ENCODE measurements at places on chromosomes 6 and 20. TPM values are rescaled to one million over a fixed set of nuclear protein-coding genes. Genes with fewer than 3 reads are reported as not detected.

DNA sequence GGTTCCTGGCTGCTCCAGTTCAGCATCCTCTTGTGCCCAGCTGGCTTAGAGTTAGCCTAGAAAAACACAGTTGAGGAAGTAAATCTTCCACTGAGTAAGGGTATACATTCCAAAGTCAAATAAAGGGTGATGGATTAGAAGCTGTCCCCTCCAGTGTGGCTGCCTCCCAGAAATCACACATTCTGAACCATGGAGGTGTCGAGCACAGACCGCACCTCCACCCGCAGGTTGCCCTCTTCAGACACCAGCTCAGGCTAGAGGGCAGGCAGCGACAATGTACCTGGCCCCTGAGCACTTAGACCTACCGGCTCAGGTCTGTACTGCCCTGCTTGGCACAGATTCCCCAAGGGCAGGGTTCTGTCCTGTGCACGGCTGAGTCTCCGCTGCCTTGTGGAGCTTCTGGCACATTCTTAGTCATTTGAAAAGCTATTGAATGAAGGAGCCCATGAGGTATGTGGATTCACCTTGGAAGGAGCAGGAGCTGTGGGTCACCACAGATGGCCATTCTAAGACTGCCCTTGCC is 118.1 kb downstream of the FAM120B start:
- H3K27ac ChIP-seq: no peak overlapping the region
- peaks cover 3% of the 10 kb centered on the region for H3K27me3 ChIP-seq
- no peak for DNase-seq
- no peaks in the 10 kb centered on the region for H3K36me3 ChIP-seq
- H3K4me3 ChIP-seq: no peak overlapping the region
- no peaks in the 10 kb centered on the region for H3K4me1 ChIP-seq

GRCh38 chr20:10469056-10469455 is 34.0 kb downstream of the SLX4IP start:
- no peaks in the 10 kb centered on the region for H3K4me1 ChIP-seq
- no peak overlapping the region for H3K4me3 ChIP-seq
- H3K27me3 ChIP-seq: no peaks in the 10 kb centered on the region
- no peak overlapping the region for H3K27ac ChIP-seq
- H3K36me3 ChIP-seq: peaks cover 3% of the 10 kb centered on the region
- no peak for DNase-seq

- H3K36me3 ChIP-seq: no peaks in the 10 kb centered on the region
- peaks cover 18% of the 10 kb centered on the region for H3K4me1 ChIP-seq
- DNase-seq: peak; percentile 61
- peak overlapping the region; percentile 33 for H3K4me3 ChIP-seq
Observed at GRCh38 chr20:11891776-11892545, 25.7 kb upstream of the BTBD3 start.

DNA sequence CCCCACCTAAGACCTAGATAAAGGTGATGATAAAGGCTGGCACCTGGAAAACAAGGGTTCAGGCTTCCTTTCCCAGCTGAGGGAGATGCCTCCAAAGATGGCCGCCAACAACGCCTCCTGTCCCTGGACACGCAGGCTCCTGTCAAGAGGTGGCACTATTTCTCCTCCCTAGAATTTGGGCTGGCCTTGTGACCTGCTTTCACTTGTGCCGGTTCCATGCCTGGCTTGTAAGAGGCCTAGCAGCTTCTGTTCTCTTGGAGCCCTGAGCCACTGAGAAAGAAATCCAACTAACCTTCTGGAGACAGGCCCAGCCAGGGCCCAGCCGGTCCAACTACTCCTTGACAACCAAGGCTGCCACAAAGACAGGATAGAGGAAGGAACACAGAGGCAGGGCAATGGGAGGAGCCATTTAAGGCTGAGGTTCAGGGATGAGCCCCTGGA is 60.2 kb upstream of the RALY start:
- H3K4me1 ChIP-seq: no peaks in the 10 kb centered on the region
- H3K27ac ChIP-seq: no peak overlapping the region
- H3K27me3 ChIP-seq: no peaks in the 10 kb centered on the region
- peak; percentile 47 for DNase-seq
- no peak overlapping the region for H3K4me3 ChIP-seq

DNA sequence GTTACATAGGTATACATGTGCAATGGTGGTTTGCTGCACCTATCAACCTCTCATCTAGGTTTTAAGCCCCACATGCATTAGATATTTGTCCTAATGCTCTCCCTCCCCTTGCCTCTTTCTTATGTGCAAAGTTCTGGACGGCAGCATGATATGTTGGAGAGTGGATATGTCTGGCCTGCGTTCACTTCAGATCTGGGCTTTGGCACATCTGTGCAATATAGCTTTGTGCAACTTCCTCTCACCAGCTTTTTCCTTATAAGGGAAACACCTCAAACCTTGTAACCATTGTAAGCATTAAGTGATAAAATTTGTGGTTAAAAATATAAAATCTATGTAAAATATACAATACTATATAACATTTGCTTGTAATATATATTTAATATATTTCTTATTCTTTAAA is 288.0 kb downstream of the PHACTR1 start:
- no peaks in the 10 kb centered on the region for H3K27me3 ChIP-seq
- no peak overlapping the region for H3K27ac ChIP-seq
- no peak overlapping the region for H3K4me3 ChIP-seq
- DNase-seq: no peak
- no peaks in the 10 kb centered on the region for H3K4me1 ChIP-seq

GRCh38 chr6:17910189-17910588 is 77.2 kb downstream of the KIF13A start:
- H3K27ac ChIP-seq: no peak overlapping the region
- no peaks in the 10 kb centered on the region for H3K36me3 ChIP-seq

DNA sequence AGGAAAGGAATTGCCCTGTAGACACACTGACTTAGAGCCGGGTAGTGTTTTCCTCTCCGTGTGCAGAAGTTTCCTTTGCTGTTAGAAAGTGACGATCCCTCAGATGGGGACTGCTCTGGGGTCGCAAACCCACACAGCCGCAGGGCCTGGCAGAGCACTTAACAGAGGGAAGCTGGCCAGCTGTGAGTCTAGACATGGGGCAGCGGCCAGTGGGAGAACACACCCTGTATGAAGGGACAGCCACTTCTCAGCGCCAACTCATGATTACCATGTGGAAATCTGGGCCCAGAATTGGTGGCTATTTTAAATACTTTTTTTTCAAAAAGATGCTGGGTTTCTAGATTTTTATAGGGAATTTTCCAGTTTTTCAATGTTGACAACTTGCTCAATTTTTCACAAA is 39.4 kb downstream of the SLC9A8 start:
- DNase-seq: no peak
- H3K4me1 ChIP-seq: no peaks in the 10 kb centered on the region
- no peak overlapping the region for H3K27ac ChIP-seq
- no peaks in the 10 kb centered on the region for H3K27me3 ChIP-seq

- H3K4me1 ChIP-seq: no peaks in the 10 kb centered on the region
- no peaks in the 10 kb centered on the region for H3K36me3 ChIP-seq
- H3K27me3 ChIP-seq: peaks cover 7% of the 10 kb centered on the region
- H3K27ac ChIP-seq: no peak overlapping the region
Observed at GRCh38 chr6:89221129-89221528, 4.0 kb upstream of the GABRR1 start.

MOXD1 gene
- total RNA-seq: 6.7 TPM

DNA sequence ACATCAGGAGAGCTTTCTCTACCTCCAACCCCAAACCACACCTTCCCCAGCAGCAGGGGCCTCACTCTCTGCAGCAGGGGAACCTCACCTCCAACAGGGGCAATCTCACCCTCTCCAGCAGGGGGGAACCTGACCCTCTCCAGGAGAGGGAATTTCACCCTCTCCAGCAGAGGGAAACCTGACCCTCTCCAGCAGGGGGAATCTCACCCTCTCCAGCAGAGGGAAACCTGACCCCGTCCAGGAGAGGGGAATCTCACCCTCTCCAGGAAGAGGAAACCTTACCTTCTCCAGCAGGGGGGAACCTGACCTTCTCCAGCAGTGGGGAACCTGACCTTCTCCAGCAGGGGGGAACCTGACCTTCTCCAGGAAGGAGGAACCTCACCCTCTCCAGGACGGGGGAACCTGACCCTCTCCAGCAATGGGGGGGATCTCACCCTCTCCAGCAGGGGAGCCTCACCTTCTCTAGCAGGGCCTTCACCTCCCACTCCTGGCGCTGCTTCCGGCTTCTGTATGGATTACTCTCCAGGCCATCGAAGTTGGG is 3.1 kb downstream of the B3GALT4 start:
- no peak overlapping the region for H3K27ac ChIP-seq
- H3K4me3 ChIP-seq: no peak overlapping the region
- peaks cover 39% of the 10 kb centered on the region for H3K4me1 ChIP-seq
- no peaks in the 10 kb centered on the region for H3K27me3 ChIP-seq
- H3K36me3 ChIP-seq: no peaks in the 10 kb centered on the region

DNA sequence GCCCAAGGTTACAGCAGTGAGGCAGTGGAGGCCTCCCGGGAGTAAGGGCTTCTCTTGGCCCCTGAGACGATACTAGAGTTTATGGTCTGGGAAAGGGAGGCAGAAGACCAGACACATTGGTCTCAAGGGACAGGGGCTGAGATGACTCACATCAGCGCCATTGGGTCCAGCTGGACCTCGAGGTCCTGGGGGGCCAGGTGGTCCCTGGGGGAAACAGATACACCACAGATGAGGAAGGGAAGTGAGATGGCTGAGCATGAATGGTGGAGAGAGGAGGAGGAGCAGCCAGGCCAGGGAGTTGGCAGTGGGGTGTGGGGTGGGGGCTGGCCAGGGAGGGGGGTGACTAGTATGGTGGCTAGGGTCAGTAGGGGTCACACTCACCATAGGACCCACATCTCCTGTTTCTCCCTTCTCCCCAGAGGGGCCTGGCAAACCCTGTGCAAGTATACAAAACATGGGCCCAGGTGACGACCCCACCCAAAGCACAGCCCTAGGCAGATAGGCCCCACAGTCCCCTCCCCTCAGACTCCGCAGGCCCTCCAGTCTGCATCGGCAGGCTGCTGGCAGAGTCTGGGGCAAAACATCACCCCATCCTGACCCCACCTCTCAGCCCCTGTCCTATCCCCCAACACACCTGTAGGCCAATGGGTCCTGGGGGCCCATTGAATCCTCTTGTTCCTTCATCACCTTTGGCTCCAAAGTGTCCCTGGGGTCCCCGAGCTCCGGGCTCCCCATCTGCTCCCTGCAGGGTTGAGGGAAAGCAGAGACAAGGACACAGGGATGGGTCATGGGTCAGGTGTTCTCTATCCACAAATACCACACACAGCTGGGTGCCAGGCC is 21.9 kb downstream of the COL11A2 start:
- peaks cover 10% of the 10 kb centered on the region for H3K27me3 ChIP-seq
- H3K4me3 ChIP-seq: no peak overlapping the region
- H3K4me1 ChIP-seq: no peaks in the 10 kb centered on the region
- no peaks in the 10 kb centered on the region for H3K36me3 ChIP-seq
